ENCODE measurements at places on chromosomes 13 and 19. TPM values are rescaled to one million over a fixed set of nuclear protein-coding genes. Genes with fewer than 3 reads are reported as not detected.

Gene ANKRD27
- 33.8 TPM for total RNA-seq

Gene PSG2
- not detected for total RNA-seq

Gene TTYH1
- not detected for total RNA-seq

Gene TMEM38A
- 11.9 TPM for total RNA-seq

Gene PODNL1
- total RNA-seq = 3.5 TPM

Gene ZNF541
- total RNA-seq = not detected

Gene CHERP
- 9.3 TPM for total RNA-seq

Gene ZNF230
- 7.9 TPM for total RNA-seq

Gene SHISA7
- not detected for total RNA-seq

Measured in thoracic aorta (tissue), 2 donors.